ENCODE measurements at places on chromosomes 1 and 21.
A peak's percentile ranks its signal among the peaks of the same experiment; 100 is the strongest.

GRCh38 chr1:58251430-58252073 lies 295.0 kb downstream of the OMA1 start:
- DNase-seq = no peak

DNA sequence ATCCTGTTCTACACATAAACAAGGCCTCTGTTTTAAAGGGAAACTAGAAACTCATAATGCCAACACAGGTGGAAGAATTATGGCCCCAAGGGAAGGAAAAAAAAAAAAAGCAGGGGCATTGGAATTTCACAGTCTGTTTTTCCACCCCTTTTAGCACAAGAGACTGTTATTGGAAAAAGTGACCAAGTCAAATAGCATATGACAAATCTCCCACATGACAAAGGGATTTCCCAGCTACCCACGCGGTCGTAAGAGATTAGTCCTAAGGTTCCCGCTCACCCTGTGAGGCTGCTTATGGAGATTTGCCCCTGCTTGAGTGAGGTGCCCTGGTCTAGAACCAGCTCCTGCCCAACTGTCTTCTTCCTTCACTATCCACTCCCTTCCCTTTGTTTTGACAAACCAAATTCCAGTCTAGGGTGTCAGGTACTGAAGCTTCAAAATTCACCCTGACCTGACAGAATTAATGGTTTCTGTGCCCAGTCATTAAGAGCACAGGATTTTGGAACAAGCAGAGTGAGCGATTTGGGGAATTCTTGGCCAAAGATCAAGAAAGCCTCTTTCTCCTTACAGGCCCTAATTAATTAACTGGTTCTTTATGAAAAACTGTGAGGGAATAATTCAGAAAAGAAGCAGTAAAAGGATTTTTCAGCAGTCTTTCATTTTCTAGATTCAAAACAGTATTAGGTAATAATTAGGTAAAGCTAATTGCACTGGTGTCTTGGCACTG lies 107.3 kb downstream of the NMNAT2 start:
- no peak for DNase-seq

GRCh38 chr1:160030657-160031364 lies 979 bp downstream of the PIGM start:
- DNase-seq = no peak

- no peak for DNase-seq
These were observed 147.6 kb downstream of the FMN2 start for GRCh38 chr1:240239309-240239708.

DNA sequence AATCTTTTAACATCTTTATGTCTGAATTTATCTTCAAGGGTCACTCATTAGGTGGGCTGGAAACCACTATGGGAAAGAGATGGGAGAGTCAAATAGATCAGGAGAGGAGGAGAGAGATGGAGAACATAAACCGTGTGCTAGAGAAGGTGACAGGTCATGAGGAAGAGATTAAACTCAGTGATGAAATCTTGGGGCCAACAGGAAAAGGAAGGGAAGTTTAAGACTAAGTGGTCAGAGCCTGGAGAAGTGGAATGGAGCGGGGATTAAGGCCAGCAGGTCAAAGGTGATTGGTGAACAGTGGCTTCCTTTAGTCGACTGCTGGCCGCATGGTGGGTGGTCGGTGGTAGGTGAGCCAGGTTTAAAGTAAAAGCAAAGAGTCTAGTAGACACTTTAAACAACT lies 169.3 kb upstream of the IVNS1ABP start:
- no peak for DNase-seq

DNA sequence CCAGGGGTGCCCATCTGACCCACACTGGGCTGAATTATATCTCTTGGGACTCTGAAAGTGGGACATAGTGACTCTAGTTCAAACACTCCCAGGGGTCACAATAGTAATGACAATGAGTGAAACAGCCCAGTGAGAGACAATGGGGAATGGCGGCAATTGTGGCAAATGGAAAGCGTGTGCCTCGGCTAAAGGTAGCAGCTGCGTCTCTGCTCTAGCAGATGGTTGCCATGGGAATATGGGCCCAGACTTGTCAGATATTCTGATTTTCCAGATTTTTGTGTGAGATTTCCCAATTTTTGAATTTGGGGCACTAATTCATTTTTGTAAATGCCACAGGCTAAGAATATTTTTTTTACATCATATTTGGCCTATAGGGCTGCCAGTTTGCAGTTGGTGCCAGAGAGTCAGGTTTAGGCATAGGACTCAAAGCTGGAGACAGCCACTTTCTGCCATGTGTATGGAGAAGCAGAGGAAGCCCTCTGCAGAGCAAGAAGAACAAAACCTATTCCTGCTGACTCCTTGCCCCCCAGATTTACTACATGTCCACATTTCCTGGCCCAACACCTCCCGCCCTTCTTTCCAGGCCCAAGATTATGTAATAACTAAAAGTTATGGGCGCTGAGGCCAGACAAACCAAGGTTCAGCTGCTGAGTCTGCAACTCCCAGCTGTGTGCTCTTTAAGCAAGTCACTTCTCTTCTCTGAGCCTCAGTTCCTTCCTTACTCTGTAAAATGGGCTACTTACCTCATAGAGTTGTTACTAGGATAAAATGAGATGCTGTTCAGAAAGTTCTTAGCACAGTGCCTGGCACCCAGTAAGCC lies 21.6 kb upstream of the PTP4A2 start:
- DNase-seq = no peak

DNA sequence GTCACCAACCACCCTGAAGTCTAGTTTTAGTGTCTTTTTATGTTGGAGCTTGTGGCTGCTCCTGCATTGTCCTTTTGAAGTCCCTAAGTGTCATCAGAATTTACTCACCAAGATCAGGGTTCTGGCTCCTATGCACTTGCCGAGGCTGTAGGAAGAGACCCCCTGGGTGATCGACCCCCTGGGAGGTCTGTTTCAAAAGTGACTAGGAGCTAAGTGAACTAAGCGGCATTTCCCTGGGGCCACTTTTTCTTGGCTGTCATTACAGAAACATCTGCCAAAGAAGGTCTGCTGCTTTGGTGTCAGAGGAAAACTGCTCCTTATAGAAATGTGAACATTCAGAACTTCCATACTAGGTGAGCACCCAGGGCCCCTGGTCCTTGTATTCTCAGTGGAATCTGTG lies 39.4 kb downstream of the ACTN2 start:
- DNase-seq = no peak

- DNase-seq = peak; percentile 32
These were observed 85.1 kb upstream of the RHOU start for GRCh38 chr1:228650141-228650540.

DNA sequence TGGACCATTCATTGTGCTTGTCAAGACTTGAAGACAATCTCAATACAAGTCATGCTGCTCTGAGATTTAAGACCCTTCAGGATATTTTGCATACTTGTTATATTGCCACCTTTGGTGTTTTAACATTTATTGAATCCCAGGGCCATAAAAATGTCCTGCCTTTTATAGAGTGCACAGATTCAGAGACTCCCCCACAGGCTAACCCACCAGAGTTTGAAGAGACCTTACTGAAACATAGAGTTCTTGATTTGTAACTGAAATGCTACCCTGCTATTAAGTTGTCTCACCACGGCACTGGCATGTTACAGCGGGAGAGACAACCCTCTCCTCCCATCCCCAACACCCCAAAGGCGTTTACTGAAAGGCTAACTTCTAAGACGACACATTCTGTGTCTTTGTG lies 313.9 kb upstream of the USP24 start:
- DNase-seq = no peak

- no peak for DNase-seq
These were observed 66.6 kb downstream of the PAPPA2 start for GRCh38 chr1:176529395-176530090.

GRCh38 chr1:156951371-156951770 lies 30.9 kb downstream of the LRRC71 start:
- no peak for DNase-seq

DNA sequence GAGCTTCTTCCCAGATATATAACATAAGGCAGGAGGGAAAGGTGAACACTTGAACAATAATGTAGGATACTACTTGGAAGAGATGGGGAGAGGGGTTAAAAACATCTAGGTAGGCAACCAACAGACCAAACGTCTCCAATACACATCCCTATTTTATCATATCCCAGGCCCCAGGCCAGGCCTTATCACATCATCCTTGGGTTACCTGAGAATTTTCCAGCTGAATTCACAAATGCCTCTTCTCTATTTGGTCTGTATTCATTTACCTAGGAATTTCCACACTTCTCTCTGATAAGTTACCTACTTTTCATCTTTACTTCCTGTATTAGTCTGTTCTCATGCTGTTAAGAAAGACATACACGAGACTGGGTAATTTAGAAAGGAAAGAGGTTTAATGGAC lies 141.9 kb upstream of the C1orf21 start:
- no peak for DNase-seq

DNA sequence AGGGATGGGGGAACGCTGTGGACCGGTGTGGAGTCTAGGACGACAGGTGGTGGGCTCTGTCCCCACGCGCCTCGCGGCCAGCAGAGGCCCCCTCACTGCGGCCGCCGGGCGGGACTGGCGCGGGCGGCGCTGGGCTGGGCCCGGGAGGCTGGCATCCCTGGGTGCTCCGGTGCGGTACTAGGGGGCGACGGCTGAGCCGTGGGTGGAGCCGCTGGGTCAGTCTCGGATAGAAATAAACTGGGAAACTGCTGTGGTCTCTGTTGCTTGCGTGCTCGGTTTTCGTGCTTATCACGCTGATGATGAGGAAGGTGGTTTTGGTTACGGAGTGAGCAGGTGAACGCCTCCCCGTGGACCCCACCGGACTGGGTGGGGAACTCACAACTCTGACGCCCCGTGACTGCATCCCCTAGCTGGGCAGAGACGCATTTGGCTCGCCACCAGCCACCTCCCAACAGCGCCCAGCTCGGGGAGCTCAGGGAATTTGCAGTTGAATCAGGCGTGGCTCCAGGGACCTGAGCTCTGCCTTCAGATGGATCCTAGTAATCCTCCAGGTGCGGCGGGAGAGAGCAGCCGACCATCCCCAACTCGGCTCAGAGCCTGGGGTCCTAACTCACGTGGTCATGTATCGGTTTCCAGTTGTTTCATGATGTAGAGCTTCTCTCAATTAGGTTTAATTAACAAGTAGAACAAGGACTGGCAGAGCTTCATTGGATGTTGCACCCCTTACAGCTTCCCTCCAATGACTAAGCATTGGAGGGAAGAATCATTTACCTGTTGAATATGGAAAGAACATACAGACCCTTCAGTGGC lies 32.1 kb downstream of the HSD17B7 start:
- DNase-seq = no peak

- no peak for DNase-seq
These were observed 17.9 kb upstream of the PTCH2 start for GRCh38 chr1:44860891-44861425.

- DNase-seq = no peak
These were observed 1.3 kb downstream of the PFKL start for GRCh38 chr21:44301141-44301540.

GRCh38 chr1:84402060-84402459 lies 3.8 kb downstream of the DNASE2B start:
- DNase-seq = no peak

GRCh38 chr1:151246786-151247185 lies 7.7 kb upstream of the PSMD4 start:
- DNase-seq = no peak

- no peak for DNase-seq
These were observed 34.6 kb upstream of the DNAH14 start for GRCh38 chr1:224894915-224895314.

DNA sequence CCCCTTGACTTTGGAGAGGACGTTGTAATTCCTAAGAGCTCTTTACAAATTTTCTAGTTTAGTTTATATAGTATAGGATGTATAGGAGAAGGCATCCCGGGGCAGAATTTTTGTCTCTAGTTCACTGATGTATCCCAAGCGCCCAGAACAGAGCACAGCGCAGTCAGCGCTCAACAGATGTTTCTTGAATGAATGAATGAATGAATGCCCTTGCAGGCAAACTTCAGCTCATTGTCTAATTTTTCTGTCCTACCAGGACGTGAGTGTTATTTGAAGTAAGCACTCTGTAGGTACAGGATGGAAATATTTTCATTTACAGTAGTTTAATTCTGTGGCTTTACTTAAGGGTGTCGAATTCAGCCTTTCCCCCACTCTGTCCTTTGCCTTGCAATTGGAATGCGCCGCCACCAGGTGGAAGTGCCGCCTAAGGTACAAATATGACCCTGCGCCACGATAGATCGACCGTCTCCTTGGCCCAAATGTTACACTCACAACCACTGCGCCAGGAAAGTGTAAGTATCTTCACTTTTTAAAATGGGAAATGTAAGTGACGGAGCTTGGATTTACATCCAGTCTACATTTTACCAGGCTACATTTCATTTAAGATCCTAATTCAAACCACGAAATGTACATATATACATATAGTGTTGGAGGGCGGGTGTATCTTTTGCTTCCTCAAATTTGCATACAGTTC lies 910 bp upstream of the MRPL39 start:
- DNase-seq = peak; percentile 85

DNA sequence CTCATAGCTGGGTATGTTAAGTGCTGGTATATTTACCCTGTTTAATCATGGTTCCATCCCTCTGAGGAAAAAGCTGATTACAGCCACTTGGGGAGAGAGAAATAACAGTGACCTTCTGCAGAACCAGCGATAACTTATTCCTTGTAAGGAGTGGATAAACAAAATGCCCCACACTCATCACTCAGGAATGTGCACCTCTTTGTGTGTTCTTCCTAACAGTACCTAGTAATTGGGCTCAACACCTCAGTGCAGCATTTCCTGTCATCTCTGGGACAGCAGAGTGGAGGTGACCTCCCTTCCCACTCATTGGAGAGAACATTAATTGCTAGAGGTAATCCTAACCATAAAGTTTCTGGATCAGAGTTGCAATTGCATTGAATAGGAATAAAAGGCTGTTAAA lies 112.5 kb upstream of the F3 start:
- no peak for DNase-seq

DNA sequence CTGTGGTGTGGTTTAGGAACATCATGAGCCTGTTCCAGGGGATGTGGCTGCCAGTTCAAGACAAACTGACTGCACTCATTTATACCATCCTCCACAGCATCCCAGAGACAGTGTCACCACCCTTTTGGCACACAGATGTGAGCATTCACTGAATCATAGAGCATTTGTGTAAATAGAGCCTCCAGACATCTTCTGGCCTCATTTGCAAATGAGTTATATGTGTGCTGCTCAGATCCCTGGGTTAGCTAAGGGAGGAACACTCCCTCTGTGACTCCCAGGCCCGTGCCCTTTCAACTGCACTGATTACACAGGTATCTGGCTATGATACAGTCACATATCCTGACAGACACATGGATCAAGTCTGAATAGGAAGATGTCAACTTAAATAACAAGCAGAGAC lies 351.5 kb upstream of the PLD5 start:
- DNase-seq = no peak

DNA sequence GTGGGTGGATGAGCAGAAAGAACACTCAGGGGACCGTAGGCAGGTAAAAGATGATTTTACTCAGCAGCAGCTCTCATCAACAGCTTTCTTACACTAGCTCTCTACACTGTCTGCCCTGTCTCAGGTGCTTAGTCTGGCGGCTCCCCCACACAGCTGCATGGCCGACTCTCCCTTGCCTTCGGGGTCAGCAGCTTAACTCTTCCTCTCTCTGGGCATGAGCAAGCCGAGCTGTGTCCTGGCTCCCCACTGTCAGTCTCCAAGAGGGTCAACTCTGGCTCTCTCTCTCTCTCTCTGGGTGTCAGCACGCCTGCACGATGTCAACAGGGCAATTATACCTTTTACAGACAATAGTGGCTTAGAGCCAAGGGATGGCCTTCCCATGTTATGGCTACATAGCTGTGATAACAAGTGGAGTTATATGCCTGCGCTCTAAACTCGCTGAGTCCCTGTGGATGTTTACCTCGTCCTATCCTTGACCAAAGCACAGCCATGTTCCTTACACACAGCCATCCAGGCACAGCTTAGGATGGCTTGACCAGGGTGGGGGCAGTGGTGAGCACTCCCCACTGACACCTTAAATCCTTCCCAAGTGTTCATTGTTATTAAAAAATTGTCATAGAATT lies 3.1 kb upstream of the BCL10 start:
- DNase-seq = no peak

GRCh38 chr1:201999625-202000238 lies 10.7 kb upstream of the ELF3 start:
- DNase-seq = peak; percentile 48

Data from activated naive CD4-positive, alpha-beta T cell treated with anti-CD3 and anti-CD28 coated beads, Interleukin-2, amount 10 ng/mL, durations not matched to agents 7 days and 5 days (primary cell).